Activated CD4-positive, alpha-beta T cell treated with anti-CD3 and anti-CD28 coated beads, Interleukin-2, amount 50 U/mL, for 4 hours (primary cell): ENCODE measurements at places on chromosomes 3 and 15.

DNA sequence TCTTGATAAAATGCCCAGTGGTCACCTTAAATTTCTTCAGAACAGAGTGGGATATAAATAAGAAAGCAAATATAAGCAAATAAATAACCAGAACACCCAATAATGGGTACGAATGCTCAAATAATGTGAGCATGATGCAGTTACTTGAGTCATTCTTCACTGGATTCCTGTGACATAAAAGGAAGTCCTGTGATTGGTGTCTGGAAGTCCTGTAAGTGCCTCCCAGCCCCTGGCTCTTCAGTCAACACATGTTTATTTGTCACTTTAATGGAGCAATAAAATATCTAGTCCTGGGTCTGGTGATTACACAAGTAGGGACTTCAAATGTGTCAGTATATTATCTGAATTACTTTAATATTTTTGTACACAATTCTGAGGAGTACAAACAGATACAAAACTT lies 30.4 kb downstream of the TMEM212 start:
- DNase-seq = no peak

DNA sequence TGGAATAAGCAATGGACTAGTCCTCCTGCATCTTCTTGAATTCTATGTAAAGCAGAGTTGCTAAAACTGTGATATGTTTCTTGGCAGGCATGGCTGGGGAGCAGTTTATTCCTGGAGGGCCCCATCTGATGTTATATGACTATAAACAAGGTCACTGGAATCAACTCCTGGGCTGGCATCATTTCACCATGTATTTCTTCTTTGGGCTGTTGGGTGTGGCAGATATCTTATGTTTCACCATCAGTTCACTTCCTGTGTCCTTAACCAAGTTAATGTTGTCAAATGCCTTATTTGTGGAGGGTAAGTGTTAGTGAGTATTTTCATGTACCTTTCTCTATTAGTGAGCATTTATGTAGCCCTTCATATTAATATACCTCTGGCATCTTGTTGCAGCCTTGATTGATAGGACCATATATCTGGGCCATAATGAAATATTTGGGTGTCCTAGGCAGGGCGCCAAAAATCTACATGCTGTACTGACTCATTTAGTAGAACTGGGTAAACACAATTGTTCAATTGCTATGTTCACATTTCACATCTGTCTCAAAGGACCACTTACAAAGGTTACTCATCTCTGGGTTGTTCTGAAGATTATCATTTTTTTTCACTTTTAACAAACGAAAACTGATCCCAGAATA lies 52.6 kb upstream of the ADGRG7 start:
- no peak for DNase-seq

- DNase-seq = no peak
These were observed 144.9 kb downstream of the FBN1 start for GRCh38 chr15:48500595-48500994.

GRCh38 chr3:138946663-138947494 lies at the start of the genes FOXL2 and FOXL2NB:
Gene FOXL2 (minus strand): TSS chr3:138947137. CDS start chr3:138946722, 415 bp downstream.
Gene FOXL2NB (plus strand): TSS chr3:138947217. CDS start chr3:138947365, 148 bp downstream.
- no peak for DNase-seq

GRCh38 chr3:25038922-25039321 lies 389.1 kb upstream of the RARB start:
- no peak for DNase-seq
